CD4-positive, alpha-beta T cell treated with Interferon alpha-2 for 1 hour (primary cell): ENCODE measurements at places on chromosomes 4 and X.

DNA sequence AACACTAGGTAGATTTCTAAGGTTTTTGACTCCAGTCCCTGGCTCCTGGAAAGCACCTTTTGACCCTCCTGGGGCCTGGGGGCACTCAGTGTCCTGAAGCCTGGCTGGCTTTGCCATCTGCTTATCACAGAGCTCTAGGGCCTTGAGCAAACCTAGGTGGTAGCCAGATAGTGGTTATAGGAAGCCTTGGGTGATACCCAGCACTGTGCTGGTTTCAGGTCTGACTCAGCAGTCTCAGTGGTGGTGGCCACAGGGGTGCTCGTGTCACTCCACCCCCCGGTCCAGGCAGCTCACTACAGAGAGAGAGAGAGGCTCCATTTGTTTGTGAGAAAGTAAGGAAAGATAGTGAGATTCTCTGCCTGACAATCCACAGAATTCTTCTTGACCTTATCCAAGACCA lies 195.8 kb upstream of the ZFP42 start:
- DNase-seq: no peak

DNA sequence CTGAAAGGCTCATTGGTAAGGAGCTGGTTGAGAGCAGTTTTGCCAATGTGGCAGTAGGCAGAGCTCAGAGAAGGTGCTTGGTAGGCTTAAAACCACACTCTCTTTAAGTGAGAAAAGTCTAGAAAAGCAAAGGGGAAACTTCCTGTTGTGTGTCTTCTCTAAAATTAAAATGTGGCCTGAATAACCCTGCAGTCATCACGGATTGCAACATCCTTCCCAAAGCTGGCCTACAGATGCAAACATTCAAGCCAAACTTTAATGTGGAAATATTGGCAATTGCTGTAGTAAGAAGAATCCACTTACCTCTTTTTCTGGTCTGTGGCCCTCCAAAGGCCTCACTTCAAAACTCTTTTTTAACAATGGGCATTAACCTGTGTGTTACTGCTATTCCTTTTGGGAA lies 348.5 kb downstream of the OPHN1 start:
- DNase-seq: no peak

- no peak for DNase-seq
These were observed 80.2 kb downstream of the FGF16 start for GRCh38 chrX:77527233-77528001.

GRCh38 chr4:53011259-53011905 lies 149.3 kb downstream of the RASL11B start:
- no peak for DNase-seq

DNA sequence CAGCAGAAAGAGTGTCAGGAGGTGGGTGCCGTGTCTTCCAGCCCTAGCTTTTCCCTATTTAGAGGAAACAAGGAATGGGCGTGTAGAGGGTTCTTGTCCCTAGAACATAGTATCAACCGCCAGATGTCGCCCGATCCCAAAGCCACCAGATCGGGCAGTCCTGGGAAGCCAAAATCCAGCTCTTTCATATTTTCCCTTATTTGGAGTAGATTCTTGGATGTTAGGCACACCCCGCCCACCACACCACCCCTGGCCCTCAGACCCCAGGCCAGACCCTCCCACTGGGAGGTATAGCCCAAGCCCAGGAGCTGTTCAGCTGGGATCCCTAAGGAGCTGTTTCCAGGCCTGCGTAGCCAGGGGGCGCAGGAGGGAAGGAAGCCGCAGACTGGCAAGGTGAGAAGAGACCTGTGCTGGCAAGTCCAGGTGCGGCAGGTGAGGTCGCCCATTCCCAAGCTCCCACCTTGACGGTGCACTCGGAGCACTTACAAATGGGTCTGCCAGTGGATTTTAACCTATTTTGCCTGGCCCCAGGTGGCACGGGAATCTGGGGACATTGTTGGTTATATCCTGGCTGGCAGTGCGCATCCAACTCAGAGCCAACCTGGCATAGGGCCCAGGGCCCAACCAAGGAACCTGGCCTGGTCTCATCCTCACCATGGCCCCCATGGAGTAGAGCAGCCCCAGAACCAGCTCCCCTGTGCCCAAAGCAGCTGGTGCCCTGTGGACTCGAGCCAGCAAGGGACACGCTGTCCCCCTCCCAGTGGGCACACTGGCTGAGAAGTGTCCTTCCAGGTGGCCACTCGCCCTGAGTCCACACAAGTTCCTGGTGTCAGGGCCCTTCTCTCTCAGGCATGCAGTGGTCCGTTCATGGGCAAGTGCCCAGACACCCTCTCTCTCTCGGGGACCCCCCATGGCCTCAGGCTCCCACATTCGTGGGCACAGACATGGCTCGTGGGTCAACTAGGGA lies 811 bp downstream of the FLNA start:
- no peak for DNase-seq

DNA sequence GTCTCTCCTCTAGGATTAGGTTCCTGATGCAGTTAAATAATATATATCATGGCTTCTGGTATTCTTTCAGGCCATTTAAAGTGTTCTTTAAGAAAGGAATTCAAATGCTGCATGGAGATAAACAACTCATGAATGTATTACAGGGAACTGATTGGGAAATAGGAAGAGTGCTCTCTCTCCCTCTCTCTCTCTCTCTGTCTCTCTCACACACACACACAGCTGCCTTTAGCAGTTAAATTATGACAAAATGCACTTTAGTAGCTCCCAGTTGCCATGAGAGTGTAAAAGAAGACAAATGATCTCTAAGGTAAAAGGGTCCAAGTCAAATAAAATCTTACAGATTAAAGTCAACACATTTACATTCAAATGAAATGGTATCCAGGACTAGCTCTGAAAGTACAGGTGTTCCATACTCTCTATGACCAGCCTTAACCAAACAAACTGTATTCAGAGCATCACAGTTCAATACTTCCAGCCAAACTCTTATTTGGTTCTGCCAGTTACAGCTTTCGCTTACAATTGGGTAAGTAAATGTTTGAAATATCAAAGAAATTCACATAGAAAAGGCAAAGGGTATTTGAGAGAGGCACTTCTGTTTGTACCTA lies 94.7 kb upstream of the CXXC4 start:
- DNase-seq: no peak

DNA sequence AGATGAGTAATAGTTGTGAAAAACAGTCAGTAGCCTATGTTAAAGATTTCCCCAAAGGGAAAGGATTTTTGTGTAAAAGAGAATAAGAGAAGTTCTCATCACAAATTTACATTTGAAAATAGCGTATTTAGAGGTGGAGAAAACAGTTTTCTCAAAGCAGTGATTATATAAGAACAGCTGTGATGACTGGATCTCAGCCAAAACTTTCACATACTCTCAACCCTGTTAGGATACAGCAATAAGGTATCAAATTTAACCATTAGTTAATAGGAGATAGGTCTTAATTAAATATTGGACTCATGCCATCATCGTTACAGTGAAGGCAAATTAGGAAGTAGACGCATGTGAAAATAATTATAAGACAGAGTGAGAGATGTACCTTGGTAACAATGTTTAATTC lies 622.7 kb downstream of the PCDH18 start:
- DNase-seq: no peak

DNA sequence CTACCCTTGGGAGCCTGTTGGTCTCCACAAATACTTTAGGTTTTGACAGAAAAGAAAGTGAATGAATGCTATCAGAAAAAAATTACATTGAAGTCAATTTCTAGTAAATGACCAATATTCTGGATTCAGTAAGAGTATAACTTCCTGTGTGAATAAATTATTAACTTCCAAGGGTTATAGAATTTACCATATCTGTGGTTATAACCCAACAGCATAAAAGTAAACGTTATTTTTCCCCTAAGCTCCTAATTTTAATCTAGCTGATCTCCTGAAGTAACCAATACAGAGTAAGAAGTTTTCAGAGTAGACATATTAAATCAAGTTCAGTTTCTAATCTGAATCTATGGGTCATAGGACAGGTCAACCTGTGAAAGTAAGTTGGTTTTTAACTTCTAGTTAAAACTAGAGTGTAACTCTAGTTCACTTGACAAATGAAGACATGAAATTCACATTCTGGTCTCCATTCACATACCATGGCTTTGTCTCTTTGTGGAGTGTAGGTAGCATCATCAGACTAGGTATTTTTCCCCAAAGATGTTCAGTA lies 22.8 kb downstream of the DTHD1 start:
- no peak for DNase-seq

DNA sequence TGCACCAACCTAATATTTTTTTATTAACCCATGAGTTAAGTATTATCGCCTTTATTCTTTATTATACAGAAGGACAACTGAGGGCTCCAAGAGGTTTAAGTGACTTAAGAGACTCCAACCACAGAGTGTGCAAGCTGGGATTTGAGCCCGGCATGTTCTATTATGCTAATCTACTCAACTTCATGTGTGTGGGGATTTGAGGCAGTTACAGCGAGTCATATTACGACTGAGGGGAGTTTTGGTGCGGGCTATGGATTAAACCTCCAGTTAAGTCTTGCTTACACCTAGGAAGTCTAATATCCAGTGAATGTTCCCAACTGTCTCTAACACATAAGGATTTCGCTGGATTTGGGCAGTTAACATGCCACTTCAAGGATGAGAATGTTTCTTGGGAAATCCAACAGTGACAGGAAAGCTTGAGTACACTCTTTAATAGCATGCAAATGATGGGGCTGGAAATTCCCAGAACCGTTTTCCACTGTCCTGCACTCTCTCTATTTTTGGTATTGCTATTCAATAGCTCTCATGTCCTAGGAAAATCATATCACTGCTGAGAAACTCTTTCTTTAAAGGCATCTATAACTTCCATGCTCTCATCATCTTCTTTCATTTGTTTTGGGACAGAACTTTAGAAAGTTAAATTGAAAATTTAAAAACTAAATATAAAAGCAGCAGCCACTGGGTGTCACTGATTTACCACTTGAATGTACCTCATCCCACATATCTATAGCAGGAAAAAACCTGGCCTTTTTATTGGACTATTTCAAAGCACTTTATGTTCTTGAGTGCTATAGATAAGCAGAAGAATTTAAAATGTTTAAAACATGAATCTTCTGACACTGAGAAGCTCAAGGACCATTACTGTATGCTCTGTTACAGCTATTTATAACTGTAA lies 165.1 kb upstream of the TTC29 start:
- DNase-seq: no peak

- DNase-seq: no peak
These were observed 696.9 kb downstream of the RAB28 start for GRCh38 chr4:12787261-12787660.

DNA sequence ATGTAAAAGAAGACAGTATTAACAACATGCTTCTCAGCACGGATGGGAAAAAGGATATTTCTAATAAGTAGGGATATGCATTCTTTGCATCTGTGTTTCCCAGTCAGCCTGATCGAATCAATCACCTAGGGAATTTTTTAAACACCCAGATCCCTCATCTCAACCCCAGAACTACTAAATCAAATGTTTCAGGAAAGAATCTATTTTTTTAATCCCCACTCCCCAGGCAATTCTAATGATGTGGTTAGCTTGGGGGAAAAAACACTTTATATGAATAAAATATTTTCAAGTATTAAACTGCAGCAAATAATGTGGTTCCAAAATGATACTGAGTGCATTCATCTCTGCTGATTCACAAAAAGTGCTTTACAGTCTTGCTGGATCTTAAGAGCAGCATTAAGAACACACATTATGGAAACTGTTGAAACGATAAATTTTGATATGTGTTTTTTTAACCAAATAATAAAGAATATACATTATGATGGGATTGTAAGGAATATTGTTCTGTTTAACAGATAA lies 68.7 kb upstream of the GUCY1A1 start:
- no peak for DNase-seq

- DNase-seq: no peak
These were observed 12.7 kb upstream of the RHOXF2B start for GRCh38 chrX:120090208-120090607.

GRCh38 chrX:115606861-115607260 lies 45.9 kb downstream of the PLS3 start:
- DNase-seq: no peak

DNA sequence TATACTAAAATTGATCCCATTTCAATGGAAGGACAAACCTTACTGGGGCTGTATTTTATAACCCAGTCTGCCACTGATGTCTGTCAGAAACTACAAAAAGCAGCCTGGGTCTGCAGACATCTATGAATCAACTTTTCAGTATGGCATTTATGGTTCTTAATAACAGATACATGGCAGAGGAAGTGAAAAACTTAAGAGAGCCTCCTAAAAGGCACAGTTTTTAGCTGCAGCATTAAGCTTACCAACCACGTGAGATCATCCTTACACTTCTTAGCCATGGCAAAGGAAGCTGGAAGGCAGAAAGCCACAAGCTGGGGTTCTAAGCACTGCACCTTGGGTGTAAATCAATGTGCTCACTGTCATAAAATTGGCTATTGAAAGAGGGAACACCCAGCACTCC lies 16.6 kb upstream of the UGT2B17 start:
- DNase-seq: no peak

DNA sequence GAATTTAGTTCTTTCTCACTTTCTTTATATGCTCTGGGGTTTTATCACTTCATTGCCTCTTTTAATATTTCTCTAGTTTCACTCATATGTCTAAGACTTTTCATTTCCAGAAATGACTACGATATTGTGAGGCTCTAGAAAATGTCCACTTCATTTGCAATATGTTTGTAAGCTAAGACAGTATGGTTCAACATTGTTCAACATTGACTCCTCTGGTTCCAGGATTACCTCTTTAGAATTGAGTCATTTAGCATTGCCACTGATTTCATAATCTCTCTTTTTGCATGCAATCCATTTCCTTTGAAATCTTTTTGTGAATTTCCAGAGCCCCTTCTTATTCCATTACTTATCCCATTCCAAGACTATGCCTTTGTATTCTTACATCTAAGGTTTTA lies 32.3 kb downstream of the BBS12 start:
- no peak for DNase-seq

DNA sequence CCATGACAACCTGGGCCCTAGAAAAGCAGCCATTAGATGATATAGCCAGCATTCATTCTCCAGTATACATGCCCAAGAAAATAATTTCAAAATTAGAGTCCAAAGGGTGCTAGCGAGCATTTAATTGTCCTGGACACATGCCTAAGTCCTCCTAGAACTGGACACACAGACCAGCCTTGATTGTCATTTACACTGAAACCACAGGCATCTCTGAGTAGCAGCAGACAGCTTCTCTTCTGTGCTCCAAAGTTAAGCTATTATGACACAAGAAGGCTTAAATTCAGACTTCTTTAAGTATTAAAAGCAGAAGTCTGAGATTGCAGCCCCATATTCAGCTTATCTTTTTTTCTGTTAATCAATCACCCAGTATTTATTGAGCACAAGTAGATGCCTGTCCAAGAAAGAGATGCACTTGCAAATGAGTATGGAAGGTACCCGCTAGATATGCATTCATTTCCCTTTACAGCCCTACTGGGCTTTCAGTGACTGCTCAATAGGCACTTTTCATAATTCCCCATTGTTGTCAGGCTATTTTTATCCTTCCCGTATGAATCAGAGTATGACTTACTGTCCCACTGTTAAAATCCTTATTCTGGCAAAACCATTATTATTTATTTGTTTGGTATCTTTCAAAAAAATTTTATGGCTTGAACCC lies 374.1 kb downstream of the FBXW7 start:
- DNase-seq: no peak

GRCh38 chrX:49053223-49054072 lies 5.4 kb upstream of the CCDC120 start:
- DNase-seq: peak; percentile 74

GRCh38 chr4:181982437-181982836 lies 260.8 kb upstream of the TENM3 start:
- DNase-seq: no peak
